Frontal cortex (tissue), 4 donors: ENCODE measurements at places on chromosomes 11 and 22. TPM values are rescaled to one million over a fixed set of nuclear protein-coding genes. Genes with fewer than 3 reads are reported as not detected.

GRCh38 chr11:65595131-65595530 lies 469 bp downstream of the KCNK7 start:
- no peak for DNase-seq

GRCh38 chr11:95595541-95595940 lies 194.0 kb downstream of the FAM76B start:
- no peak for DNase-seq

DNA sequence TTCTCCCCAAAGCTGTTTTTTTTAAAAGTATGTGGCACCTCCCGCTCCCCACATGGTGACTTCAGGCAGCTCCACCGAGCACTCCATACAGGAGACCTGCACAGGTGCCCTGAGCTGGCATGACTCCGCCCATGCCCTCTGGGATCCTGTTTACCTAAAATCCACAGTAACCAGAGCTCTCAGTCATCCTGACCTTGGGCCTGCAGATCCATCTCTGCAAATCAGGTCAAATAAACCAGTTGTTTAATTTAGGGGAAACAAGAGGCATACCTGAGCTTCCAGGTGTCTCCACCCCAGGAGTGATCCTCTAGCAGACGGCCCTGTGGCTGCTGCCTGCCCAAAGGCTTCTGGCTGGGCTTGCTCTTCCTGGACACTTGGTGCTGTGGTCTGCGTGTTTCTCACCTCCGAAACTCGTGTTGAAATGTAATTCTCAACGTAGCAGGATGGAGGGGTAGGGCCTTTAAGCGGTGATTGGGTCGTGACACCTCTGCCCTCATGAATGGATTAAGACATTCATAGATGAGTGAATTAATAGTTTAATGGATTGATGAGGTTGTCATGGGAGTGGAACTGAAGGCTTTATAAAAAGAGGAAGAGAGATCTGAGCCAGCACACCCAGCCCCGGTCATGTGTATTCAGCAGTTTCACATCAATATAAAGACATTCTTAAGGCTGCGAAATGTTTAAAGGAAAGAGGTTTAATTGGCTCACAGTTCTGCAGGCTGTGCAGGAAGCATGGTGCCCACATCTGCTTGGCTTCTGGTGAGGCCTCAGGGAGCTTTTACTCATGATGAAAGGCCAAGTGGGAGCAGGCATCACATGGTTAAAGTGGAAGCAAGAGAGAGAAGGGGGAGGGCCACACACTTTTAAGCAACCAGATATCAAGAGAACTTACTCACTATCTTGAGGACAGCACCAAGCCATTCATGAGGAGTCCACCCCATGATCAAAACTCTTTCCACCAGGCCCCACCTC lies 34.1 kb downstream of the LINC01488 start:
- DNase-seq = no peak

DNA sequence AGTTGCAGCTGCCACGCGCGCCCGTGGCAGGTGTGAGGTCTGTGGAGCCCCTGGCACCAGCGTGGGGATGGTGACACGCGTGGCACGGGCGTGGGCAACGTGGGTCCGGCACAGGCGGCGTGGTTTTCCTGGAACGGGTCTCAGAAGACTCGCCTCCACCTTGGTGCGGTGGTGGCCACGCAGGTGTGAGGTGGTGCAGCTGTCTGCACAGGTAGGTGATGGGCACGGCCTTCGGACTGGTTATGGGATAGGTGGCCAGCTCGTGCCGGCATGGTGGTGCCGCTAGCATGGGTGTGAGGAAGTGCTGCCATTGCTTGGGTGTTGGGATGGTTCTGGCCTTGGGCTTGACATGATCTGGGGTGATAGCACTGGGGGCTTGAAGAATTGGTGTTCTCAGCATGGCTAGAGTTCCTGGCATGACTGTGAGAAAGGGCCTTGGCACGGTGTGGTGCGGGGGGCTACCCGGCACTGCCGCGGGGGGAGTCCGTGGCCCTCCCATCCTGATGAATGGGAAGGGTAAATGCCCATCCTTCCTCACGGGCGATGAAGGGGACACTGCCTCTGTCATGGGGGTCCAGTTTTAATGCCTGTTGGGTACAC lies 531 bp downstream of the DAGLA start:
- DNase-seq = no peak

DNA sequence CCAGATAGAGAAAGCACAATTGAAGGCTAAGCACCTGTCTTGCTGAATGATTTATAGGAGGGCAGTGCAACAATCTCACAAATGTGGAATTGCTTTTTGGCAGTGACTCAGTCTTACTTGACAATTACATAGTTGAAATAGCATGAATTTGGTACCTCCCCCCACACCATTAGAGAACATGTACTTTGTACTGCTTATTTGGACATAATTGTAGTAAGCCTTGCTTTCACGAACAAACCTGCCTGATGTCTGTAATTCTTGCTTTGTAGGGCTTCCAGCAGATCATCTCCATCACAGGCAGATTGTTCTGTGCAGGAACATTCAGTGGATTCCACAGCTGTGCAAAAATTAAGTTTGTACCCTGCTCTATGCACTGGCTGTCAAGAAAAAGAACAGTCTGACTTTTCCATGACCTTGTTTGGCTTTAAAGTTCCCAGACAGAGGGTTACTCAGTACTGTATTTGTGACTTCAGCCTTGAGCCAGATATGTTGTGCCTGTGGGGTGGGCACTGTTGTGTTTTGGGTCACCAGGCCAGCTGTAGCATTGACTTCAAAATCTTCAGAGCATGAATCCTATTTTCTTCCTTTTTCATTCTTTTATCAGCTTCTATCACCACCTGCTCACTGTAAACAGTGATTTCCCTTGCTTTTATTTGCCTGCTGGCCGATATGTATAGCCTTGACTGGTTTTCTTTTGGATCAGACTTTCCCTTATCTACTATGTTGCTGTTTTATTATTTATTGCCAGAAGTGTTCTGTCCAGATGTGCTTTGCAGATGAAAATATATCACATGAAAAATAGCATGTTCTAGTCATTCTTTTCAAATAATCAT lies 941.0 kb upstream of the CHORDC1 start:
- no peak for DNase-seq

GRCh38 chr11:110470716-110471115 lies 41.0 kb downstream of the FDX1 start:
- no peak for DNase-seq

GRCh38 chr11:30919389-30920152 lies 333.4 kb upstream of the MPPED2 start:
- DNase-seq = no peak

DNA sequence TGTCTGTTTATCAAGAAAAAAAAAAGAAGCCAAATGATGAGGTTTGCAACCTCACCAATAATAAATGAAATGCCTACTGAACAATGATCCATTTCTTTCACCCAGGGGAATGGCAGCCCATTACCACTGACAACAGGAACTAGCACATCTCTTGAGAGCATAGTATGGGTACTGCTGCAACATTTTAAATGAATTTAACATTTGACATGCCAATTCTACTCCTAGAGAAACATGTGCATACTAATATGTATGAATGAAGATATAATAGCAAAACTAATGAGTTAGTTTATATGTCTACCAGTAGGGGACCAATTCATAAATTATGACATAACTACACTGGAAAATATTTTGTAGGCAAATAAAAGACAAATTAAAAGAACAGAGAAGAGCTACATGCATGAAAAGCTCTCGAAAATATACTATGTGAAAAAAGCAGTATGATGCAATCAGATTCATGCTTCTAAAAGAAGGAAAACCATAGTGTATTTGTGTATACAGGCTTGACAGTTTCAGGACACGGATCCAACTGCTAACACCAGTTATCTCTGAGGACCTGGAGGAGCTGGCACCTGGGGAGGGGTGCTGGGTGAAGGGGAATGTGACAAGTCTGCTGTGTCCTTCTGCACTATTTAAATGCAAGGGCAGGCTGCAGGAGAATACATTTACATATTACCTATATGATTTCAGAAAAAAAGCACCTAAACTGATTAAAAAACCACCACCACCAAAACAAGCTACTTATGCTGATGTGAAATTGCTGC lies 6.9 kb downstream of the SMCO4 start:
- no peak for DNase-seq

DNA sequence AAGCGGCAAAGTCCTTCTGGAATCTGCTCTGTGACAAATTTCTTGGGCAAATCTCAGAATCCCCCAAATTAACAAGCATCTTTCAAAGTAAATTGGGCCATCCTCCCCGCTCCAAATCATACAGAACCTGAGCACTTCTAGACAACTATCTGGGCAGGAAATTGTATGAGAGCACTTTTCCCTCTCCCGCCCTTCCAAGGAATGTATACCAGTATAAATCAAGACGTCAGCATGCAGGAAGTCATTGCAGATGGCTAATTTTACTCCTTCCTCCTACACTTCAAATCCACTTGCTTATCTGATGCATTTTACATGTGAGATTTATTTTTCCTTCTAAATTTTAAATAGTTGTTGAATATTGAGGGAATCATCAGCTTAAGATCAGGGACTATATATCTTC lies 52.1 kb downstream of the NTM start:
- no peak for DNase-seq

CARD10 gene
- total RNA-seq = 4.1 TPM

CRYBB2 gene
- not detected for total RNA-seq
